ENCODE measurements at places on chromosomes 5 and 9.

DNA sequence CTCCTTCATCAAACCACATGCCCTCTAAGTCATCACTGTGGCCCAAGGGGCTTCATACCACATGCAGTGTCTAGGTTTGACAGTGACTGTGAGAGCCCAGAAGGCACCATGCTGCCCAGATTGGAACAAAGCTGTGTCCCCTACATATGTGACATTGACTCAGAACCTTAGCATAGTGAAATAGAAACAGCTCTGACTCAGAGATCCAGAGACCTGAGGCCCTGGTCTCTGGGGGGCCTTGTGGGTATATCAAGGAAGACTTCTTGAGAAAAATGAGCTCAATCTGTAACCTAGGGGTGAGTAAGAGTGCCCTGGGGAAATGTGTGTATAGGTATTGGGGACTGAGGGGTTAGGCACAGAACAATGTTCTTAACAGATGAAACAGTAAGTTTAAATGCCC is 7.1 kb upstream of the ENTREP1 start:
- no peak for DNase-seq

GRCh38 chr5:146541958-146542849 is 26.2 kb upstream of the GPR151 start:
- DNase-seq = peak; percentile 85

- no peak for DNase-seq
Measured at GRCh38 chr9:126501383-126502331, 112.1 kb upstream of the LMX1B start.

- no peak for DNase-seq
Measured at GRCh38 chr9:107732781-107733522, 243.4 kb upstream of the KLF4 start.

DNA sequence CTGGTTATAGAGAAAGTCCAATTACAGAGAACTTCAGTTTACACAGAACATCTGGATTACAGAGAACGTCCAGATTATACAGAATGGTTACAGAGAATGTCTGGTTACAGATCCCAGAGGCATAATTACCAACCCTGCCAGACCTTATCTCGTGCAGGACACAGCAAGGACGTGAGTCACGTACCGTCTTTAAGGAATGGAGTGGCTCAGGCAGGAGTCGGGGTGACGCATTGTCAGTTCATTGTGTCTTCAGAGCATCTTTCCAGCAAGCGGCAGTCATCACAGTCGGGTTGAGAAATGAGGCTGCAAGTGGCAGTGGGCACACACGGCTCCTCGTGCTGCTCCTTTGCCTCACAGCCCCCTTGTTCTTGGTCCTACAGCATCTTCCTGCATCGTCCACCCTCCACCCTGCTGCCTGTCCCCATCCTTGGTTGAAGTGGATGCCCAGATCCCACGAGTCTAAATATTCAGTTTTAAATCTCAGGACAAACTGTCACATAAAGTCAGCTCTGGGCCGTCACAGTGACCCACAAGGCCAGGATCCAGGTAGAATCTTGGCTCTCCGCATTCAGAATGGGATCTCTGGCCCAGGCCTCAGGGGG is 30.0 kb upstream of the SLC6A19 start:
- no peak for DNase-seq

DNA sequence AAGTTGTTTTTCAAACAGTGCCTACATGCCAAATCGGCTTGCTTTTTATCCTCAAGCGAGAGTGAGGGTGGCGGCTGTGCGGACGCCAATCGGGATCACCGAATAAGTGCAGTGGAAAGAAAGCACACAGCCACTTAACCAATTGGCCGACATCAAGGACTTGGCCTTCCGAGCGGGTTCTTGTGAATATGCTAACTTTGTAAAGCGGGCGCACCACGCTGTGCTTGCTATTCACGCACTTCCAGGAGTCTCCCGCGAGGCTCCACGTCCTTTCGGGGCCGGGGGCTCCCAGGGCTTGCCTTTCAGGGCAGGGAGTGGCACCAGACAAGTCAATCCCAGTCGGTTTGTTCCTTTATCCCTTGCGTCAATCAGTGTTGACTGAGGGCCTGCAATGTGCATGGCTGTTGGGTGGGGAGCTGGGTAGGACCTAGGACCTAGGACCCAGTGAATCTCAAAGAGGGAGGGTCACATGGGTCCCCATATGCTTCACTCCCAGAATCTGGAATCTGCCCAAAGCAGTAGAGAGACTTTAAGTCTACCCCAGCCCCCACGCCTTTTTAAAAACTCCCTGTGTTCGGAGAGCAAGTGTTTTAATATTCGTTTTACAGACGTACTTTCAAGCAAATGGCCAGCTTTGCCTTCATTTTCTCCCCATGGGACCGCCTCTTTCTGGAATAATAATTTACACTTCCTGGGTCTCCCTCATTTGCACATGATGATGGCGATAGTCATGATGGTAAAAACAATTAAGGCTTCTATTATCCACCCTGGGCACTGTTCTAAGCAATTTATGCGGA is 2.0 kb upstream of the GCNT4 start:
- DNase-seq = no peak

DNA sequence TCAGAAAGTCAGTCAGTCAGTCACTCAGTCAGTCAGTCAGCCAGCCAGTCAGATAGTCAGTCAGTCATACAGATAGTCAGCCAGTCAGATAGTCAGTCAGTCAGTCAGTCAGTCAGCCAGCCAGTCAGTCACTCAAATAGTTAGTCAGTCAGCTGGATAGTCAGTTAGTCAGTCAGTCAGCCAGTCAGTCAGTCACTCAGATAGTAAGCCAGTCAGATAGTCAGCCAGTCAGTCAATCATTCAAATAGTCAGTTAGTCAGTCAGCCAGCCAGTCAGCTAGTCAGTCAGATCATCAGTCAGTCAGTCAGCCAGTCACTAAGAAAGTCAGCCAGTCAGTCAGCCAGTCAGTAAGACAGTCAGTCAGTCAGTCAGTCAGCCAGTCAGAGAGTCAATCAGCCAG is 477.1 kb downstream of the AGTPBP1 start:
- DNase-seq = no peak

DNA sequence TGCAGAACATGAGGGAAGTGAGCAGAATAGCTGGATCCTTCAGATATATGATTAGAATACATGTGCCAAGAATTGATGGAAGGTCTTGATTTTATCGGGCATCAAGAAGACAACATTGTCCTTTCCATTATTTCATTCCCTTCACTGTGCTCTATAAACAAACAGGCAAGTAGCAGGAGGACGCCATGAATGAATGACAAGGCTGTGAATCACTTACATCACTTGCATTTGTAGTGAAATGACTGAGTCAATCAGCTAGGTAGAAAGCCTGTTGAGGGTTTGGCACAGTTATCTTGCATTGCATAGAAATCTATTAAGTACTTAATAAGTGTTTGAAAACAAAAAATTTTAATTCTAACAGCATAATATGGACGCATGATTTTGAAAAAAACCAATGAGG is 548.8 kb upstream of the IZUMO3 start:
- DNase-seq = no peak

GRCh38 chr9:93950619-93951601 is 4.2 kb downstream of the BARX1 start:
- DNase-seq = no peak

GRCh38 chr5:16712178-16712577 is 95.4 kb upstream of the RETREG1 start:
- no peak for DNase-seq

DNA sequence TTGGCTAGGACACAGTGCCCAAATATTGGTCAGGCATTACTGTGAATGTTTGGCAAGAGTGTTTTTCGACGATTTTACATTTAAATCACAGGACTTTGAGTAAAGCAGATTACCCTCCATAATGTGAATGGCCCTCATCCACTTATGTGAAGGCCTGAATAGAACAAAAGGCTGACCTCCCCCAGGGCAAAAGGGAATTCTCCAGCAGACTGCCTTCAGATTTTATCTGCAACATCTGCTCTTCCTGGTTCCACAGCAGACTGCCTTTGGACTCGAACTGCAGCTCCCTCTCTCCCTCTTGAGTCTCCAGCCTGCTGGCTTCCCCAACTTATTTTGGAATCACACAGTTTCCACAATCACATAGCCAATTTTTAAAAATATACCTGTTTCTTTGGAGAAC is 7.1 kb upstream of the TMEM215 start:
- no peak for DNase-seq

DNA sequence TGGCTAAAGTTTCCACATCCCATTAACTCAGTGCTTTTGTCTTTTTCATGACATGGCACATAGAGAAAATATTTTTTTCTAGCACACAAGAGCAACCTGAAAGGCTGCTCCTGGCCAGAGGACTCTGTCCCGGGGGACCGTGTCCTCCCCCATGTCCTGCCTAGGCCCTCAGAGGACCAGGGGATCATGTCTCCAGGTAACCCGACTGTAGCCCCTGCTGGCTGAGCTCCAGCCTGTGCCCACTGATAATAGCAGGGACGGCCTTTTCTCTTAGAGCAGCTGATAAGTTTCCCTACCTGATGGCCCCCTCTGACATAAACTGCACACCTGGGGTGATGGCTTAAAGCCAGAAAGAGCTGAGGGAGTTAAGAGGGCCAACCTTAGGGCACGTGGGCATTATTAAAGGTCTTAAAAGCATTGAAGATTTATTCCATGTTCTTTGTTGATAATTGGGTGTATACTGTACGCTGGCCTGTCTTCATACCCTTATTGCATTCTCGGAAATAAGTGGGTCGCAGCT is 5.9 kb downstream of the HDHD3 start:
- DNase-seq = no peak

- no peak for DNase-seq
Measured at GRCh38 chr9:126621061-126621918, 7.6 kb downstream of the LMX1B start.

GRCh38 chr5:39376293-39376714 is 12.0 kb upstream of the C9 start:
- no peak for DNase-seq

Measured in dorsolateral prefrontal cortex (tissue), 122 donors.